IMR-90 (cell line): ENCODE measurements at places on chromosomes 1 and 21. TPM values are rescaled to one million over a fixed set of nuclear protein-coding genes. Genes with fewer than 3 reads are reported as not detected.

Gene FAAH
- under 0.01 TPM in 1 of 2 replicates, not detected in the other for total RNA-seq

- no peak overlapping the region for H3K4me3 ChIP-seq
- H3K27ac ChIP-seq, result no peak overlapping the region
- no peaks in the 10 kb centered on the region for H3K4me1 ChIP-seq
- no peak for DNase-seq
Measured at GRCh38 chr1:229778794-229779193, 152.7 kb downstream of the URB2 start.

Gene ALX3
- total RNA-seq, result not detected in 2 replicates

Gene S100A8
- total RNA-seq, result not detected in 2 replicates

DNA sequence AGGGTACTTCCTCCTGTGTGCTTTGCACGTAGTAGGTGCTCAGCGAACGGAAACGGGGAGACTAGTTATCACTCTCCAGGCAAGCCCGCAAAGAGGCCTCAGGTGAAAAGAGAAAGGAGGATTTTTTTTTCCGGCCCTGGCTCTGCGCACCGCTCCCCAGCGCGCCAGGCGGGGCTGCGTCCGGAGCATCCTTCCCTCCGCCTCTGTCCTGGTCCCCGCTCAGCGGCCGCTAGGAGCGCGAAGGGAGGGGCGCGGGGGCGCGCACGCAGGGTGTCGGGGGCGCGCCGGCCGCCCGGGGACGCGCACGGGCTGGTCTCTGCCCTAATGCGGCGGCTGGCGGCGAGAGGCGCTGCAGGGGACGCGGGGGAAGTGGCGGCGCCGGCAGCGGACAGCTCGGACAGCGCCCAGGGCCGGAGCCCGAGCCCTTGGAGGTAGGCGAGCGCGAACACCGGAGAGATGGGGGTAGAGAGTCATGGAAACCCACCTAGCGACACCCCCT lies 42.3 kb upstream of the NFASC start:
- no peaks in the 10 kb centered on the region for H3K36me3 ChIP-seq
- H3K27ac ChIP-seq, result no peak overlapping the region
- no peak for DNase-seq
- H3K27me3 ChIP-seq, result peaks cover 17% of the 10 kb centered on the region

Gene TMEM269
- total RNA-seq, result not detected in 2 replicates

GRCh38 chr1:83098791-83099190 lies 900.1 kb downstream of the TTLL7 start:
- no peak overlapping the region for H3K27ac ChIP-seq
- H3K36me3 ChIP-seq, result no peaks in the 10 kb centered on the region
- H3K27me3 ChIP-seq, result no peaks in the 10 kb centered on the region
- no peak overlapping the region for H3K4me3 ChIP-seq
- no peak for DNase-seq

- no peak overlapping the region for H3K27ac ChIP-seq
- H3K36me3 ChIP-seq, result peaks cover 2% of the 10 kb centered on the region; the same call in 1 of the 2 replicates
- no peaks in the 10 kb centered on the region for H3K27me3 ChIP-seq
- peaks cover 12% of the 10 kb centered on the region for H3K4me1 ChIP-seq
- DNase-seq, result no peak
- H3K4me3 ChIP-seq, result no peak overlapping the region
Measured at GRCh38 chr1:109271458-109271857, 11.5 kb downstream of the PSRC1 start.
